Aorta (tissue), 5 donors: ENCODE measurements at places on chromosomes 12 and 14.
A peak's percentile ranks its signal among the peaks of the same experiment; 100 is the strongest.

GRCh38 chr12:94263011-94263811 lies 114.8 kb downstream of the PLXNC1 start:
- DNase-seq: peak; percentile 64

DNA sequence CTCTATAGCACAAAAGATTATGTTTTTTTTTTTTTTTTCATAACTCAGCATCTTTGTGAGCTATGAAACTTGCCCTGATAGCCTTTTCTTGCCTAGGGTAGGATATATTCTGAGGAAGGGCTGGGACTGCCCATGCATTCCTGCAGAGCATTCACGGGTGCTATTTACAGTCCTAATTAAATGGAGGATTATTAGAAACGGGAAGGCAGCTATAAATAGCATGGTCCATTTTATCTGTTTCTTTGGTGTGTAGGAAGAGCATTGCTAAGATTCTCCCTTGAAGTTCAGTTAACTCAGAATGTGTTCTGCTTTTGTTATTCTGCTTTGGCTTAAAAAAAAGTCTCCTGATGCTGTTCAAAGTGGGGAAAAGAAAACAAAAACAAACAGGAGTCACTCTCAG lies 630.9 kb downstream of the DIO2 start:
- no peak for DNase-seq

GRCh38 chr12:109489016-109489954 lies 11.9 kb downstream of the UBE3B start:
- no peak for DNase-seq

- DNase-seq: no peak
Measured at GRCh38 chr12:96876966-96877365, 30.1 kb upstream of the NEDD1 start.

GRCh38 chr12:53743266-53744129 lies 8.3 kb downstream of the CISTR start:
- no peak for DNase-seq

- DNase-seq: no peak
Measured at GRCh38 chr14:91599994-91600393, 89.9 kb upstream of the PPP4R3A start.

DNA sequence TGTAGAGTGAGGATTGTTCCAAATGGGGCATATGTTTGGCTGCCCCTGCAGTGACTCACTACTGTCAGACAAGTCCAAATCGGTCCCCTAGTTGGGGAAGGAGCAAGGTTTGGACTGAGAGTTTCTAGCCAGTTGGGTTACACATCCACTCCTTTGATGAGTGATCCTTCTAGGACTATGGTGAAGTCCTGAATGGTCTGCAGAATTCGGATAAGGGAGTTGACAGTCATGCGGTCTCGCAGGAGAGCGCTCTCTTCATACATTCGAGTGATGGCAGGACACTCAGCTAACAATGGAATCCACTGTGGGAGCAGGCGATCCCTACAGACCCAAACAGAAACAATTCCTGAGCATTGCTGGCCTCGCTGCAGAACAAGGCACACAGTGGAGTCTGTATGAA lies 61.5 kb upstream of the SINHCAF start:
- DNase-seq: no peak

- no peak for DNase-seq
Measured at GRCh38 chr12:122366685-122367475, 55.6 kb downstream of the CLIP1 start.

- DNase-seq: peak; percentile 87
Measured at GRCh38 chr12:94532490-94533422, 73.1 kb upstream of the CEP83 start.

GRCh38 chr12:112381406-112381882 lies 787 bp downstream of the HECTD4 start:
- no peak for DNase-seq

- DNase-seq: no peak
Measured at GRCh38 chr14:54182419-54183045, 214.3 kb upstream of the CDKN3 start.

DNA sequence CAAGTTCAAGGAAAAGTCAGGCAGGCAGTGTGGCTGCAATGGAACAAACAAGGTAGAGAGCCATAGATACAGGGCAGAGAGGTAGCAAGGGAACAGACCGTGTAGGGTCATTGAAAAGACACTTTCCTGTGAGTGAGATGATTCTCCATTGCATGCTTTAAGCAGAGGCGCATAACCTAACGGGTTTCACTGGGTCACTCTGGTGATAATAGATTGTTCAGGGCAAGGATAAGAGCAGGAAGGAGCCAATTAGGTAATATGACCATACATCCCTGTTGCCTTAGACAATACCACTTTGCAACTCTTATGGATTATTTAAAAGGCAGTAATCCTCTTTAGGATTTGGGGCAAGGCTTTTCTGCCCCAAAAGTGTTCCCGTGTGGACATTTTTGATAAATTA lies 214.1 kb downstream of the PTPRO start:
- DNase-seq: no peak

GRCh38 chr14:101881426-101881825 lies 82.9 kb upstream of the DYNC1H1 start:
- no peak for DNase-seq

GRCh38 chr12:83256562-83256961 lies 569.9 kb downstream of the TMTC2 start:
- no peak for DNase-seq

DNA sequence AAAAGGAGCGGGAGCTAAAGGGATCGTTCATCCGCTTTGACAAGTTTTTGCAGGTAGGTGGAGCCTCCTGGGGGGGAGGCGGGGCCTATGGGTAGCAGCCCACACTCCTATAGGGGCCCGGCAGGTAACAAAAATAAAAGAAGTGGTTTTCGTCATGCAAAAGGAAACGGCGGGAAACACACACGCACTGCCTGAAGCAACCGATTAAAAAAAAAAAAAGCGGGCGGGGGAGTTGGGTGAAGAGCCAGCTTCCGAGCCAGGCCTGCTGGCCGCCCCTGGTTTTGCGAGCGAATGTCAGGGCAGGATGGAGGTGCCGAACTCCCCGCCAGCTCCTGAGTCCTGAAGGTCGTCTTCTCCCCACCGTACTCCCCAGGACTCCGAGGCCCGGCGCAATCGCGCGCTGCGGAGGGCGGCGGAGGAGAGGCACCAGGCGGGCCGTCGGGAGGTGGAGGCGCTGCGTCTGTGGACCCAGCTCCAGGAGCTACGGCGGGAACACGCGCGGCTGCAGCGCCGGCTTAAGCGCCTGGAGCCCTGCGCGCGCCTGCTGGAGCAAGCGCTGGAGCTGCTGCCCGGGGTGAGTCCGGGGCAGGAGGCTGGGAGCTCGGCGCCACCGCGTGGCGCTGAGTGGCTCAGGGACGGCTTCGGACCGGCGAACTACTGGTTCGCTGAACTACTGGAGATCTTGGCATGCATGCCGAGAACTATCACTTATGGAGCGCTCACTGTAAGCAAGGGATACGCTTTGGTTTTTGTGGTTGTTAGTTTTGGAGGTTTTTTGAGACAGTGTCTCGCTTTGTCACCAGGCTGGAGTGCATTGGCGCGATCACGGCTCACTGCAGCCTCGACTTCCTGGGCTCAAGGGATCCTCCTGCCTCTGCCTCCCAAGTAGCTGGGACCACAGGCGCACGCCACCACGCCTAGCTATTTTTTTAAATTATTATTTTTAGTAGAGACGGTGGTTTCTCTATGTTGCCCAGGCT lies 3.6 kb downstream of the CFAP73 start:
- peak; percentile 85 for DNase-seq

- DNase-seq: peak; percentile 59
Measured at GRCh38 chr14:99721792-99722516, 37.9 kb downstream of the CYP46A1 start.

- no peak for DNase-seq
Measured at GRCh38 chr12:99948370-99948769, 36.4 kb downstream of the ANKS1B start.

GRCh38 chr12:30823156-30823699 lies 68.5 kb upstream of the CAPRIN2 start:
- peak; percentile 76 for DNase-seq

- no peak for DNase-seq
Measured at GRCh38 chr12:6963791-6964413, 6.6 kb downstream of the PHB2 start.

DNA sequence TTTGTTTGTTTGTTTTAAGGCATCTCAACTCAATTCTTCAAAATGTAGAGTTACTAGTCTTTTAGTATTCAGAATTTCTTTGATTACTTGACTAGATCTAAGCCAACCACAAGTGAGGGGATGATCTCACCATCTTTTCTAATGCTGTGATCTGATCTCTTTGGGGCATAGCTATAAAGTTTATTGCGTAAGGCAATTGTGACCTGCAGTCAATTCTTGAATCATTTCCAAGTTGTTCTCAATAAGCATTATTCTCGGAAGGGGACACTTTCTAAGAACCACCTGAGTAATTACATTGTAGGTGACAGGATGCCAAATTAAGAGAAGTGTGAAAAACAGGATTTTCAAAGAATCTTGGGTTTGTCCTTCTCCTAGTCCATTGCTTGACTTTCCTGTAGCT lies 13.1 kb downstream of the DACT1 start:
- no peak for DNase-seq

DNA sequence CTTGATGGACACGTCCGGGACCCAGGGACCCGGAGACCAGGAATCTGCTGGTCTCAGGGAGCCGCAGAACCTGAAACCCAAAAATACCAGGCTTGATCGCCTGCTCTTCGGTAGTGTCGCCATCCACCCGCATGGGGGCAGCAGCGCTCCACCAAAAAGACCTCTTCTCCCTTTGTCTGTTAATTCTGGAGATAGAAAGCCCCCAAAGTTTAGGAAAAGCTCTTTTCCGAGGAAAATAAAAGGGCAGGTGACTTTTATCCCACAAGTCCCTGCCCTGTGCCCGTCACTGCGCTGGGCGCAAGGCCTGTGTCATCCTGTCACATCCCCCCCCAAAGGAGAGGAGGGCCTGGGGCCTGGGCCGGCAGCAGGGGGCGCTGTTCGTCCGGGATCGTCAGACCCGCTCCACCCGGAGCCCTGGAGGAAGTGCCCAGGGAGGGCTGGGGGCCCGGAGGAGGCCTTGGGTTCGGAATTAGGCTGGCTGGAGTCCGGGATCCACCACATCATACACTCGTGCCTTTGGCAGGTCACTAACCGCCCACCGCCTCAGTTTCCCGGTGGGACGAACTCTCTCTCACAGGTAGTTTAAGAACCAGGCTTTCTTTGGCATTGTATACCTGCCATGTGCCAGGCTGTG lies 31.9 kb downstream of the DAD1 start:
- DNase-seq: peak; percentile 92

DNA sequence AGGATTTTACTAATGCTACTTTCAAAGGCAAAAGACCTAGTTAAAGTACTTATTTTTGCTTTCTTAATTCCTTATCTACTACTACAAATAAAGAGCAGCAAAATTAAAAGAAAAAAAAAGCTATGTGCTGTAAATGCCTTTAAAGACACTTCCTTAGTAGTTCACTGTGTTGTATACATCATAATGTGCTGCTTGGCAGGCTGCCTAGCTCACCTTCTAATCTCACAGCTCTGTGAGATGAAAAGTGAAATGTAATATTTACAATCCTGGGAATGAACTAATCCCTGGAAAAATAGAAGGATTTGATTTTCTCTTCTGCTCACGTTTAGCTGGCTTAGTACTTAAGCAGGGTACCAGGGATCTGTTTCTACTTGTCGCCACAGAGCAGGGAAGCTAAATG lies 184.4 kb upstream of the ALG10B start:
- DNase-seq: no peak

GRCh38 chr14:91315844-91316267 lies 71.4 kb upstream of the GPR68 start:
- DNase-seq: no peak

DNA sequence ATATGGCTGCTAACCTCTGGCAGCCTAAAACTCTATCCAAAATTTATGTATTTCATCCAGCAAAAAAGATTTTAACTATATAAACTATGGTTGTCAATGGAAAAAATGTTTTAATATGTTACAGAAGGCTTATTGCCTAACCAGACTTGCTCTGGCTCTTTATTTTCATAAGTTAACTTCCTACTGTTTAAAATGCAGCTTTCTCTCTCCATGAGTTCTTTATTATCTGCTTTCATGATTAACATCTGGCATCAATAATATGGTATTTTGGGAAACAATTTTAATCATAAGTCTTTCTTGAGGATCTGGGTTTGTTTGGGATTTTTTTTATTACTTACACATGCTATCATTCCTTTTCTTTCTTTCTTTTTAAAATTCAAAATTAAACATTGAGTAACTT lies 20.5 kb downstream of the KERA start:
- DNase-seq: no peak

GRCh38 chr14:92549105-92549858 lies 35.7 kb downstream of the RIN3 start:
- peak; percentile 61 for DNase-seq

- DNase-seq: no peak
Measured at GRCh38 chr14:103521438-103521950, 1.1 kb downstream of the CKB start.

GRCh38 chr14:87824266-87824665 lies 168.7 kb downstream of the GALC start:
- DNase-seq: no peak

DNA sequence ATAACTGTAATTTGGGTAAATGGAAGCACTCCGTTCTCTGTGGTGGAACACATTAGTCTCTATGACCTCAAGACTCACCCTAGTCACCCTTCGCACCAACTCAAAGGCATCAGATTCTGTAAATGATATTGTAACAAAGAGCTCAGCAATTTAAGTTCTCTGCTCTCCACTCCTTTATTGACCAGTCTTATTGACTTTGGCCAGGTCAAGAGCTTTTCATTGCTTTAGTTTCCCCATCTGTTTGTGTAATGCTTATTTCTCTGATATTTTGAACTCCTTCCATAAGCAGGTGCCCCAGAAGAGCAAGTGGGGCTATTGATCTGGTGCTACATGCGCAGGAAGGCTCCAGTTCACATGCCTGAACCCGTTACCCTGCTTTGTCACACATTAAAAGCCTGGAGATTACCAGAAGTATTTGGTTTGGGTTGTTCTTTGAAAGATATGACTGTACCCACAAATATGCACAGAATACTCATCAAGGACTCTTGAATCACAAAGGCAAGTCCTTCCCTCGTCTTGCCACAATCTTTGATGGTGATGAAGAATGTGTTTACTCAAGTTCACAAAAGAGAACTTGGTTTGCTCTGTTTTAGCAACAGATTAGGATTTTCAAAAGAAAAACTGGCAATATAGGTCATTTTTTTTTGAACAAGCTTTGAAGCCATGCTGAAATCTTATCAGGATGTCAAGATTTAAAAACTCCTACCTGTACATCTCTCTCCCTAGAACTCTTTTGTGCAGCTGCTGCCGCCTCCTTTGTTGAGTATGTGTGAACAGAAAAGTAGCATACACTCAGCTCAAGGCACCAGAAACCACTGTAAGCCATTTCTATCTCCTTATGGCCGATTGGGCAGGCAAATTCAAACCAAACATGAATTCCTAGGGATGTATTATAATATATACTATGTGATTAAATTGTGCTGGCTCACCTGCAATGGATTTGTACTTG lies 193.9 kb downstream of the BCAT1 start:
- no peak for DNase-seq

GRCh38 chr12:95583933-95584332 lies 32.7 kb upstream of the USP44 start:
- DNase-seq: no peak
